CD4-positive, alpha-beta T cell treated with Interleukin-10 for 1 hour (primary cell): ENCODE measurements at places on chromosomes 16 and 17.
A peak's percentile ranks its signal among the peaks of the same experiment; 100 is the strongest.

- no peak for DNase-seq
Measured at GRCh38 chr17:52336796-52337195, 178.3 kb upstream of the CA10 start.

- DNase-seq, result no peak
Measured at GRCh38 chr16:595942-596735, 6.3 kb downstream of the RAB40C start.

DNA sequence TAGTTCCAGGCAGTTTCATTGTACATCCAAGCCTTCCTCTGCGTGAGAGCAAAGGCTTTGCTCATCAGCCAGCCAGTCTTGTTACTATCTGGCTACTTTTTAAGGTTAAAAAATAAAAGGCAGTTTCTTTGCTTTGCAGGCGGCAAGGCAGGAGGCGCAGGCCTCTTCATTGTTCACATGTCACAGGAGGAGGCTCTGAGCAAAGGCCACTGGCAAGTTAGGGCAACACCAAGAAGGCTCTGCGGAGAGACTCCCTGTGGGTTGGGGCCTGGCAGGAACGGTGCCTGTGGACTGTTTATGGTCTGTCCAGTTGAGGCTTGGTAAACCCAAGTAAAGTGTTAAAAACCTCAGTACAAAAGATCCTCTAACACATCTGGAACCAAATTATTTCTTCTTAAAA is 3.9 kb upstream of the NT5C start:
- DNase-seq, result no peak

- no peak for DNase-seq
Measured at GRCh38 chr16:53937161-53937880, 233.4 kb downstream of the FTO start.

GRCh38 chr16:69838489-69838888 is 76.4 kb downstream of the WWP2 start:
- no peak for DNase-seq

DNA sequence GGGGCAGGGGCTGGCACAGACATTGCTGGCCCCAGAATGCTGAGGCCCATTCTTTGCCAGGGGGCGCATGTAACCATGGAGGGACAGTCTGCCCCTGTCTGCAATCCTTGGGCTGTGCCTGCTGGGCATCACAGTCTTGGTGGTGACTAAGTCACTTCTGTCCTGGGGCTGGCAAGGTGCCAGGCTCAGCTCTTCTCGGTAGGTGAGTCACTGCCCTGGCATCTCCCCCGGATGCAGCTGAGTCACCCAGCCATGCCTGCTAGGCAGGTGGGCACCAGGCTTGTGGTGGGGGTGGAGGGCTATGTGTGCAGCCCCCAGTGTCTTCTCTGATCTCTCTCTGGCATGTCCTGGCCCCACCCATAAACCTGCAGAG is 5.6 kb downstream of the RARA start:
- peak; percentile 84 for DNase-seq

- no peak for DNase-seq
Measured at GRCh38 chr16:47486856-47487255, 25.7 kb downstream of the PHKB start.

DNA sequence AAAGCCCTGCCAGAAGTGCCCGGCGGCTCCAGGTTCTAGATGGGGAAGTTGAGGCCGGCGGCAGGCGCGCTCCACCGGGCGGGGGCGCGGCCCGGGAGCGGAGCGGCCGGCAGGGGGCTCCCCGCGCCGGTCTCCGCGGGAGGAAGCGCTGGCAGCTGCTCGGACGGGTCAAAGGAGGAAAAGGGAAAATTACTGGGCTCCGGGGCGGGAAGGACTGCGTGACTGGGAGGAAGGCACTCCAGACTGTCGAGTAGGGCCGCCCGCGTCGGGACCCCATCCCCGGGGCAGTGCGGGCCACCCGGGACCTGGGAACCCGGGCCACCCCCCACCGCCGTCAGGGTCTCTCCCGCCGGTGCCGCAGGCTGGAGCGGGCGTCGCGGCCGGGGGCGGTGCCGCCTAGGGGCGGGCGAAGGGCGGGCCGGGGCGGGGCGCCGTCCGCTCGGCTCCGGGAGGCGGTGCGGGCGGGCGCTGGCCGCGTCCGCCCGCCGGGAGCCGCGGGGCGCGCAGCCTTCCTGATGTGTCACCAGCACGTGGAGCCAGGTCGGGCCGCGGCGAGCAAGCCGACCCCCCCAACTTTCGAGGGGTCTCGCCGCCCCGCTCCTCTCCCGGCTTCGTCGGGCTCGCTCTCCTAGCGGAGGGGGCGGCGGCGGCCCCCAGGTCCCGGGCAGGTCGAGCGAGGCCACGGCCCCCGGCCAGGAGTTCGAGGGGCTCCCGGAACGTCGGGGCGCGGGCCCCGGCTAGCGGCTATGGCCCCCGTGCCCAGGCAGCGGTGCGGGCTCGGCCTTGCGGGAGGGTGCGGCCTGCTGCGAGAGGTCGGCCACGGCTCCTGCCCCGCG is 167.5 kb downstream of the RAB11FIP4 start:
- peak; percentile 58 for DNase-seq

DNA sequence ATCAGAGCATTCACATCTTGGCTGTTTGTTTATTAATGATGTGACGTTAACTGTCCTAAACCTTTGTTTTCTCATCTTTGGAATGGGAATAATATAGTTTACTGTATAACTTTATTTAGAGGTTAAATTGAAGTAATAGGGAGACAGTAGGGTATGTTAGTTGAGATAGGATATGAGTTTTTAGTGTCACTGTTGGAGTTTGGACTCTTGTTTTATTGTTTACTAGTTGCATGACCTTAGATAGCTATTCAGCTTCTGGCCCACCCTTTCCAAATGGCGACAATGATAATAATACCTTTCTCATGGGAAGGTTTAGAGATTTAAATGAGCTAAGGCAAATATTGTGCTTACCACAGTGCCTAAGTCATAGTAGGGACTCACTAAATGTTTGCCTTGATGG is 28.2 kb upstream of the CDC6 start:
- no peak for DNase-seq

DNA sequence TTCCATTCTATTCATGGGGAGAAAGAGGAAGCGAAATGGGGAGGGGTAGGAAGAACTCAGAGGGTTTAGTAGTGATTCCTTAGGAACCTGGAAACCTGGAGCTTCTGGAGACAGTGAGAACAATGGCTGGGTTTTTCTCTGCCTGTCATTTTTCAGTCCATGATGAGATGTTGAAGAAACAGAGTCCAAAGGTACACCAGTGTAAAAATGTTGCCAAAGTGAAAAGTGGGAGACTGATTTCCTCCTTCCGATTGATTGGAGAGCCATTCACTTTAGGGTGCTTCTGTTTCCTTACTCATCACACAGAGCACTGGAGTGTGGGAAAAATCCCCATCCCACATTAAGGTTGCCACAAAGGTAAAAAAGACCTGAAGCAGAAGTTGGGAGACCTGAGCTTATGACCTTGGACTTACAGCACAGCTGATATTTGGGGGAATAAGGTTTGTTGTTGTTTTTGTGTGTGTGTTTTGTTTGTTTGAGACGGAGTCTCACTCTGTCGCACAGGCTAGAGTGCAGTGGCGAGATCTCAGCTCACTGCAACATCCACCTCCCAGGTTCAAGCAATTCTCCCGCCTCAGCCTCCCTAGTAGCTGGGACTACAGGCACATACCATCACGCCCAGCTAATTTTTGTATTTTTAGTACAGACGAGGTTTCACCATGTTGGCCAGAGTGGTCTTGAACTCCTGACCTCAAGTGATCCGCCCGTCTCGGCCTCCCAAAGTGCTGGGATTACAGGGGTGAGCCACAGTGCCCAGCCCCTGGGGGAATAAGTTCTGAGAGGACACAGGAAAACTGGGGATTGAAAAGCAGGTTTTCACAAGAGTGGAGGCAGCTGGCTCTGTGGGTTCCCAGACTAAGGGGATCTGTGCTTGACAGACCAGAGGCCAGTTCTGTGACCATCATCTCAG is 1.4 kb upstream of the DHX8 start:
- DNase-seq, result no peak

DNA sequence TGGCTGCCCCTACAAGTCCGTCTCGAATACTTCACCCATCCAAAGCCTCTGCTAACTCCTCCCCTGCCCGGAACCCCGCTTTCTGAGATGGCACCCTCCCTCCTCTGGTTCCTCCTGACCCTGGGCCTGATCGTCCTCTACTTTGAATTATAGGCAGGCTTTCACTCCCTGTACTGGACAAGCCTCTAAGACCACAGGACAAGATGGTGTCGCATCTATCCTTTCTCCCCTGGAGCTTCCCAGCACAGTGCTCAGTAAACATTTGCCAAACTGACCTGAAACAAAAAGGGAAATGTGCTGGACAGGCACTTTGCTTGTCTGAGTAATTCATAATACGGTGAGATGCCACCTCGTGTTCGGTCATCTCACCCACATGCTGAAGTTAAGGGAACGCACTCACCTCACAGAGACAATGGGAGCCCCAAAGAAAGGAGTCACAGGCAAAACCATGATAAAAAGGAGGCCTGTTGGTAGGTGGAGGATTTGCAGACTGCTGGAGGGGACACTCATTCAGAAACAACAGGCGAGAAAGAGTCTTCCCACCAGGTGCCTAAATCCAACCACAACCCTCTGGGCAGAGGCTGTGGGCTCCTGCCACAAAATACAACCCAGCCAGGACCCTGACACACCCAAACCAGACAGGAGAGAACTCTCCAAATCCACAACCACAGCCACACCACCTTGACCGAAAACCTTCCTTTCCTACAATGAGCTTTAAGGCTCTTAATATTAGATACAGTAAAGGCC is 28.2 kb downstream of the SNN start:
- no peak for DNase-seq

- DNase-seq, result no peak
Measured at GRCh38 chr16:1651094-1651973, 26.7 kb upstream of the JPT2 start.

GRCh38 chr17:71791311-71791710 is 329.5 kb upstream of the SOX9 start:
- DNase-seq, result no peak

- peak; percentile 90 for DNase-seq
Measured at GRCh38 chr17:35764123-35764991, 3.7 kb downstream of the C17orf50 start.

- DNase-seq, result no peak
Measured at GRCh38 chr17:2962729-2963128, 100.7 kb downstream of the OR1D5 start.

DNA sequence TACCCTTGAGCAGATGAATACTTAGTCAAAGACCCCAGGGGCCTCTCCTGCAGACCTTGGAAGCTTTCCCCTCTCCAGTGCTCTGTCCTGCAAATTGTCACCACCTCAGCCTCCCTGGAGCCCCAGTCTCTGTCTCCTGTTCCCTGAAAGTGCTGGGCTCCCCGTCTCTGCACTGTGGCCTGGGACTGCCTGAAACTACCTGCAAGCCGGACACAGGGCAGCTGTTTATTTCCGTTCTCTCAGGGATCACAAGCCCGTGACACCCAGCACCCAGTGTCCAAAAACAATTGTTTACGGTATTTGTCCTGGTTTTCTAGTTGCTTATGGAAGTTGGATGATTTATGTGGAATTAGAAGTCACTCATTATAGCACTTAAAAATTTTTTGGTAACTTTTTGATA is 81.6 kb upstream of the CHMP6 start:
- DNase-seq, result no peak

DNA sequence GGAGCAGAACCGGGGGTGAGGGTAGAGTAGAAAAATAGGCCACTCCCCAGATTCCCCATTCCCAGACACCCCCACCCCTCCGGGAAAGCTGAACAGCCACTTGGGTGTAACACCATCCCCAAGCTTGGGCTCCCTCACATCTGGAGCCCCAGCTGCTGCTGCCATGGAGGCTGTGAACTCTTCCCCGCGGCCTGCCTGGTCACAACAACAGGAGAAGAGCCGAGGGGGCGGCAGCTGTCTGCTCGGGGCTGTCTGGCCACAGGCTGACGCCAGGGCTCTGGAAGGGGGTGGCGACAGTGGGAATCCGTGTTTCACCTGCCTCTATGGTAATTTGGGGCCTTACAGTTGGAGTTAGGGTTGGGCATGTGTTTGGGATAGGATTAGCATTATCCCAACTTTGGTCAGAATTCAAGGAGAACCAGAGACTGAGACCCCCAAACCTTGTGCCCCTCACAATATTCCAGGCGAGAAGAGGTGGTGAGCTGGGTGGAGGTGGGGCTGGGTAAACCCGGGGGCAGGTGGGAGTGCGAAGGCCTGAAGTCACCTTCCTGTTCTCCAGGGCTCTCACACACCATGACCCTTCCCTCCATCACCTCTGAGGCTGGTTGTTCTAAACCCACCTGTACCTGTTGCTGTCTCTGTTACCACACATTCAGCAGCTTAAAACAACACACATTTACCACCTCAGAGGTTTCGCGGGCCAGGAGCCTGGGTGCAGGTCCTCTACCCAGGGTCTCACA is 29.7 kb upstream of the NXPH3 start:
- DNase-seq, result no peak

- DNase-seq, result no peak
Measured at GRCh38 chr17:21214777-21215541, 998 bp upstream of the TMEM11 start.
